ENCODE measurements at places on chromosomes 16 and 17. TPM values are rescaled to one million over a fixed set of nuclear protein-coding genes. Genes with fewer than 3 reads are reported as not detected.

The MNT gene
- 29.8 TPM for total RNA-seq

The SCNN1G gene
- not detected for total RNA-seq

The PNMT gene
- total RNA-seq, result 0.46 TPM

The OTOA gene
- not detected for total RNA-seq

The PMFBP1 gene
- 0.30 TPM for total RNA-seq

The ALDH3A1 gene
- total RNA-seq, result not detected

The TP53TG3F gene
- not detected for total RNA-seq

The CACNG4 gene
- 6.9 TPM for total RNA-seq

The KRT9 gene
- total RNA-seq, result not detected

The KRTAP4-4 gene
- not detected for total RNA-seq

The RNF227 gene
- total RNA-seq, result 1.6 TPM

The ARL5C gene
- not detected for total RNA-seq

The SLC6A2 gene
- not detected for total RNA-seq

The ASPA gene
- total RNA-seq, result not detected

The HOXB13 gene
- total RNA-seq, result not detected

The EVI2B gene
- total RNA-seq, result 0.21 TPM

The SLC16A6 gene
- total RNA-seq, result 0.15 TPM

The TVP23C gene
- total RNA-seq, result 22.2 TPM

The ZNF747 gene
- 3.5 TPM for total RNA-seq

The HEATR9 gene
- not detected for total RNA-seq

The COG8 gene
- total RNA-seq, result 36.8 TPM

The RBFOX1 gene
- not detected for total RNA-seq

The C1QTNF1 gene
- total RNA-seq, result 96.2 TPM

The KCNJ12 gene
- 2.8 TPM for total RNA-seq

The CCL4L2 gene
- not detected for total RNA-seq

The HOXB2 gene
- 0.72 TPM for total RNA-seq

The CLDN7 gene
- 0.42 TPM for total RNA-seq

The IGFBP4 gene
- total RNA-seq, result 351 TPM

The HBZ gene
- not detected for total RNA-seq

The CRYBA1 gene
- not detected for total RNA-seq
